Effector CD4-positive, alpha-beta T cell (primary cell): ENCODE measurements at places on chromosomes 11 and 22.

- no peak for DNase-seq
These were observed 75.4 kb upstream of the WNT7B start for GRCh38 chr22:46052331-46052771.

DNA sequence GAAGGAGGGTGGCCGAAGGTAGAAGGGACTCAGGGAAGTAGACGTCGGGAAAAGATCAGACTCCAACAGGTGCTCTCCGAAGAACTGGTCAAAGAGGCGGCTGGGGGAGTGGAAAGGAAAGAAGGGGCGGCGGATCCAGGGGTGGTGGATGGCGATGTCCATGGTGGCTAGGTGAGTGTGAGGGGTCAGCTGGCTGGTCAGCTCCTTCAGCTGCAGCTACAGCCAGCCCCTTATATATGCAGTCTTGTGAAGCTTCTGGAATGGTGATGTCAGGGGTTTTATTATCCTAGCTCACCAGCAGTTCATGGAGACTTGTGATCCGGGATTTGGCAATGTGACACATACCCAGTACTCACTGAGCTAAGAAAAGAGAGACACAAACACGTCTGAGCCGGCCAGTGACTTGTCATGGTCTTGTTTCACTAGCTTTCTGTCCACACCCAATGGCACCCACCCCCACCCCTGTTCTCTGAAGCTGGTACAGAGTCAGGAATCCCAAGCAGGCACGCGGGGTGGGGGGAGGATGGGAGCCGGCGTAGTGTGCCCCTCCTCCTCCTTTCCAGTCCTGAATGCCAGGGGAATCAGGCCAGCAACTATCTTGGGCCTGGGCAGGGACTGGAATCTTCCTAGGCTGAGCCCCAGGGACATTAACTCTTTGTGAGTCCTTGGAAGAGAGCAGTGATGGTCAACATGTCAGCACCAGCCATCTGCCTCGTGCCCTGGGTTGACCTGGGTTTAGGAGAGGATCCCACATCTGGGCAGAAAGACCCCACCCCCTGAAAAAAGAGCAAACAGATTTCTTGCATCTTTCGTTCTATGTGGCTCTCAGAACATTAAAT lies at the start of gene CRYAB:
CRYAB (minus strand) TSS at position 208 of the 839 bp plus-strand sequence; CDS start at position 162, 46 bp downstream.
- no peak for DNase-seq

DNA sequence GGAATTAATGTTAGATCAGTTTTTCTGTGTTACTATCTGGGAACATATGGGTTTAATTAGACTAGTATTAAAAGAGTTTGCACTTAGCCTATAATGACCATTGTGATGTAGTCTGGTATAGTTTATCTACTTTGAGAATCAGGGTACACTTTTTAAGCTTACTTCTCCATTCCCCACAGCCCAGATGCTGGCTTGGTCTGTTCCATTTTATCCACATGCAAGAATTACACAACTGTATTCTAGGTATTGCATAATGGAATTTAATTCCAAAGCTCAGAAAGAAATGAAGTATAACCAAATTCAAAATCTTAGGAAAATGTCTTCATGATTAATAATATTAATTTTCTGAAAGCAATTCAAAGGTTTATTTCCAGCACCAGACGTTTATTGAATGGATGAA lies 122.2 kb upstream of the PDGFD start:
- DNase-seq, result no peak

GRCh38 chr11:35752115-35752514 lies 89.5 kb downstream of the TRIM44 start:
- no peak for DNase-seq

DNA sequence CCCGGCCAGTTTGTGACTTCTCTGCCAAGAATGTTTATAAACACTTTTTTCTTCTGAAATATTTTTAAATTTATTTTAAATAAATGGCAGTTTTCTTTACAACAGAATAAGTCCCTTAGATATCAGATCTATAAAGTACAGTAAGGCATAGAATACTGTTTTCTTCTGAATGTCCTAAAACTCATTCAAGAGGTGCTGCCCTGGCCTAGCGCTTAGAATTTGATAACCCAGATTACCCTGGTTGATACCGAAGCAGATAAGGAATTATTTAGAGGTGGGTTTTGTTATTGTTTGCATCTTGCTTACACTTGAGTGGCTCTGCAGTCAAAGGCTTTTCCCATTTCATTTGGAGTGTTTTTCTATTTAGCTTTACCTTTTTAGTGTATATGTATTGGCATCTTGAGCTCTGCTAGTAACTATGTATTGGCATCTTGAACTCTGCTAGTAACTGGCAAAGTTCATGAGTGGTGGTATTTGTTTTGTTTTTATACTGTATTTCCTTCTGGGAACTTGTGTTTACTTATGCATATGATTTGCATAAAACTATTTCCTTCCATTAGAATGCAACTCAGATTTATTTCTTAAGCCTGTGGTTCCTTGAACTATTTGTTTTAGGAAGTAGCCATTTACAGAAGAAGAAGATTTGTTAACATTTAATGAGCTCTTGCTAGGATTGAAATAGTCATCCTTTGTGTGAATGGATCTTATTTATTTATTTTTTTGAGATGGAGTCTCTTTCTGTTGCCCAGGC lies 1.2 kb downstream of the ACAD8 start:
- no peak for DNase-seq

DNA sequence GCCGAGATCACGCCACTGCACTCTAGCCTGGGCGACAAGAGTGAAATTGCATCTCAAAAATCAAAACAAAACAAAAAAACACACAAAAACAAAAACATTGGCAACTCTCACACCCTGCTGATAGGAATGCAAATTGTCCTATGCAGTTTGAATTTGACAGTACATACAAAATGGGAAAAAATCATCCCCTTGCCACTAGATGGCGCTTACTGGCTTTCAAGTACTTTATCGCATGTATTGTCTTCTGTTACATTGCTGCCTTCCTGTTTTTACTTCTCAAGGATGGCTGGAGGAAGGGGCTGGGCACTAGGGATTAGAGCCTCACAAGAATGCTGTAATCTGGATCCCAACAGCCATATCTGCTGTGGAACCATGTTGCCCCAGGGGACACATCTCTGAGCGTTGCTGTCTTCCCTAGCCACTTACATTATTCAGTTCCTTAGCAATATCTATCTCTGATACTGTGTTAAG lies 59.4 kb upstream of the A4GALT start:
- DNase-seq, result peak; percentile 31

GRCh38 chr22:44424867-44425693 lies 73.0 kb downstream of the RTL6 start:
- no peak for DNase-seq

GRCh38 chr11:119222308-119222707 lies 16.2 kb downstream of the CBL start:
- no peak for DNase-seq

GRCh38 chr11:73317373-73317772 lies 9.3 kb downstream of the ARHGEF17 start:
- no peak for DNase-seq

GRCh38 chr11:92811341-92811740 lies 158.1 kb upstream of the MTNR1B start:
- DNase-seq, result no peak

GRCh38 chr11:70550456-70551195 lies 152.3 kb downstream of the CTTN start:
- DNase-seq, result no peak

DNA sequence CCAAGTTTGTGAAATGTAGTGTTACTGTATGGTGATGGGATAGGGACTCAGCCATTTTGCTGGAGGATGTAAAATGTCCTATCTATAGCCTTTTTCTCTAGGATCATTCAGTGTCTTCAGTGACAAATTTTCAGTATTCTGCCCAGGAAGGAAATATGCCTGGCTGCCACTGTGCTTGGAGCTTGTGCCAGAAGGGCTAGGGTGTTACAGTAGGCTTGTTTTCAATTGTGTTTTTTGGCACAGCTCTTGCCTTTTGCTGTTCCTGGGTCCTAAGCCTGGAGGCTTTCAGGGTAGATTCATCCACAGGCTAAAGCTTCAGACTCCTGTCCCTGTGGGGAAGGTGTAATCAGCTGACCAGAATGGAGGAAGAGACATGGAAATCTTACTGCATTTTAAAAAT lies 22.0 kb upstream of the PHOX2A start:
- no peak for DNase-seq

GRCh38 chr11:66881451-66881835 lies 24.6 kb downstream of the LRFN4 start:
- DNase-seq, result no peak

GRCh38 chr22:42747701-42748513 lies 27.2 kb upstream of the A4GALT start:
- DNase-seq, result no peak

- DNase-seq, result no peak
These were observed 4.2 kb downstream of the OVOL1 start for GRCh38 chr11:65790902-65791650.

DNA sequence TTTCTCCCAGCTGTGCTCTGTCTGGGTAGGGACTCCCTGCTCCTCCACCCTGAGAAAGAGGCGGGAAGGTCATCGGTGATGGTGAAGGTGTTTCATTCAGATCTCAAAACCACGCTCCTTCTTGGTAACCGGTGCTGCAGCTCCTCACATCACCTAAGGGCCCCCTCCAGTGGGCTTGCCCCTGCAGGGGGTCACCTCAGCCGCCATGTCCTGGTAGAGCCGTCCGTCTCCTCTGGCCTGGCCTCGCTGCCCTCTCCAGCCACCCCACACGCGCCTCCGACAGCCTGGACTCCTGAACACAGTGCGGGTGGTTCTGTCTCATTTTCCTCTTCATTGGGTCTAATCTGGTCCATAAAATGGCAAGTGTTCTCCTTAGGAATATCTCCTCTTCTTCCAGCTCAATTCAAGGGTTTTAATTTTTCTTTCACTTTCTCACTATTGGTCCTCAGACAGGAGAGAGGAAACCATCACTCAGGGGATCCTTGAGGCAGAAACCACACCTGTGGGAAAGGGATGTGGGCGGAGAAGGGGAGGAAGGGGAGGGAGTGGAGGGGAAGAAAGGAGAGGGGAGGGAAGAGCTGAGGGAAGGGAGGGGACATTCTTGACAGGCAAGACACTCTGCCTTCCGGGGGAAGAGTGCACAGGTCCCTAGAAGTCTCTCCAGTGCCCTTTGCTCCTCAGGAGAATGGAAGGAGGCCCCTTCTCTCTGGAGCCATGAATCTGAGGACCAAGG lies 1338.4 kb downstream of the TBC1D22A start:
- DNase-seq, result no peak

- no peak for DNase-seq
These were observed 22.9 kb upstream of the A4GALT start for GRCh38 chr22:42743501-42743991.

DNA sequence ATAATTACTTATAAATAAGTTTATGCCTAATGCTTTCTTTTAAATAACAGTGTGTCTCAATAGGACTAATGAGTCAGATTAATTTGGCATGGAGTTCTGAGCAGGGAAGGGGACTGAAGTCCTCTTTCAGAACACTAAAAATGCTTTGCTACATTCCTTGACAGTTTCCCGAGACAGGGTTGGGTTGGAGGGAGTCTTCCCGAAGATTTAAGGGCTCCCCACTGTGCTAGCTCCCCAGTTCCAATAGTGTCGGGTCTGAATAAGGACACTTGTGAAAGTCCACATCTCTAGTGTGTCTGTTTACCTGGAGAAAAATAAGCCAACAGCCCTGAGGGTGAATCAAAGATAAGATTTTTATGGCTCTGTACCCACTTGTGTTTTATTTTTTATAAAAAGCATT lies 41.8 kb upstream of the HSD17B12 start:
- DNase-seq, result no peak

DNA sequence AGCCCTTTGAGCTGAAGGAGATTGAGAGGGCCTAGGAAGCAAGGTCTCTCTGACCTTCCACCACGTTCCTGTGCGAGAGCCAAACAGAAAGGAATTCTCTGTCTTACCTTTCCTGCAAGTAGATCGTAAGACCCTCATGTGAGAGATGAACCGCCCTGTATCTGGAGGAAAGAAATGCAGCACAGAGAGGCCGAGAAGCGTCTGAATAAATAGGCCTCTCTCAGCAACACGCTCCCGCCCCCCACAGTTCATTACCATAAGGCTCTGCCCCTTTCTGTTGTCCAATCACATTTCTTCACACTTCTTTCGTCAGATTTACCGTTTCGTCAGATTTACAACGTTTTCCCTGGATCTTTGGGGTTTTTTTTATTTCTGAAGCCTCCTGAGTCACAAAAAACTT lies 90.3 kb downstream of the BLID start:
- DNase-seq, result no peak

DNA sequence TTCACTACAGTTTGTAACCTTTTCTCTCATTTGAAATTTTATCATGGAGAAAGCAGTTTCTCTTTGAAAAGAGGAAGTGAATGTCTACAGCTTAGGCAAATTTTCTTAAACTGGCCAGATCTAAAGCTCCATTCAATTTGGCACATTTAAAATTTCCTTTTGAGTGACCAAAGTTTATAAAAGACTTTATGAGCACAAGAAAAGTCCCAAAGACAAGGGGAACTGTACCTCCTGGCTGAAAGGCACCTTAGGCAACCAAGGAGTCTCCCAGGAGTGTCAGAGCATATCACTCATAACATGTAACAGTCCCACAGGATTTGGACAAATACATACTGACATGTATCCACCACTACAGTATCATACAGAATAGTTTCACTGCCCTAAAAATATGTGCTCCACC lies 41.3 kb downstream of the NARS2 start:
- no peak for DNase-seq

DNA sequence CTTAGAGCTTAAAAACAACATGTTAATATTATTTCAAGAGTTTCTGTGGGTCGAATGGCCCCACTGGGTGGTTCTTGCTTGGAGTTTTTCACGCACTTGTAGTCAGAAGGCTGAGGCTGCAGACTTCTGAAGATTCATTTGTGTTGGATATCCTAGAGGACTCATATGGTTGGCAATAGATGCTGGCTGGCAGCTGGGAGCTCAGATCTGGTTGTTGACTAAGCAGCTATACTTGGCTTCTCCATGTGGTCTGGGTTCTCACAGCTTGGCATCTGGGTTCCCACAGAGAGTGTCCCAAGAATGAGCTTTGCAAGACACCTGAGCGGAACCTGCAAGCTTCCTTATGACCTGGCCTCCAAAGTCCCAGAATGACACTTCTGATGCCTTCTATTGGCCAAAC lies 163.9 kb upstream of the ZC3H12C start:
- no peak for DNase-seq

GRCh38 chr22:49214976-49215375 lies 612.7 kb downstream of the BRD1 start:
- DNase-seq, result no peak

DNA sequence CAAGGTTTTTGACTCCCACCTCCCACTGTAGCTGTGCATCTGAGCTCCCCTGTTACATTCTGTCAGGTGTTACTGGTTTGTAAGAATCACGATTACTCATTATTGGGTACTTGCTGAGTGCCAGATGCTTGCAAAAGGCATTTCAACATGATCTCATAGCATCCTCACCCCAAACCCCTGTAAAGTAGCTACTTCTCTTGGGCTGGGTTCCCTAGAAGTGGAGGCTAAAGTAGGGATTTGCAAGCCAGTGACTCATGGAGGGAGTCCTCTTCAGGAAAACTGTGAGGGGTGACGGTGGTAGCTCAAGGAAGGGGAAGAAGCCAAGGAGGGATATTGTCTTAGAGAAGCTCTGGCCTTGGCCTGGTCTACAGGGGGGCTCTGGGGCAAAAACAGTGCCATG lies 78.6 kb downstream of the TIMP3 start:
- no peak for DNase-seq

GRCh38 chr11:118051611-118052461 lies 25.0 kb upstream of the TMPRSS4 start:
- peak; percentile 74 for DNase-seq
